ENCODE measurements at places on chromosomes 1 and 21. TPM values are rescaled to one million over a fixed set of nuclear protein-coding genes. Genes with fewer than 3 reads are reported as not detected.

DNA sequence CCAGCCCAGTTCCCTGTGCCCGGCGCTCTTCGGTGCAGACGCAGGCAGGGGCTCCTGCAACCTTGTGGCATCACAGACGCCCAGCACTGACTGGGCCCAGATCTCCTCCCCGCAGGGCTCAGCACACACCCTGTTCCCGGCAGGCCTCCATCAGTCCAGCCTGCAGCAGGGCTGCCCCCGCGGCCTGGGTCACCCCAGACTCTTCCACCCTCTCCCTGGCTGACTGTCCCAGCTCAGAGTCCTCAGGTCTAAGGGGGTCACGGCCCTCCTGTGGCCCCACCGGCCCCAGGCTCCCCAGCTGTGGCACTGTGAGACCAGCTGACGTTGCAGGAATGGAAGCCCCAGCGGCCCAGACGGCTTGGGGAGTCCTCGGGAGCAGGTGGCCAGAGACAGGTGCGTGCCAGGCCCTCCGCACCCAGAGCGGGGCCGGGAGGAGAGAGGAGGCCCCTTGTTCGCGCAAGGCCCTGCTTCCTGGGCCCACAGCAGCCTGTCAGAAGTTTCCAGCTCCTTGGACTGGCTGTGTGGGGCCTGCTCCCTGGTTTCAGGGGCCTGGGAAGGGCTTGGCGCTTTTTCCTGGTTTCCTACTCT is 4.2 kb downstream of the B3GALT6 start:
- DNase-seq: no peak

DNA sequence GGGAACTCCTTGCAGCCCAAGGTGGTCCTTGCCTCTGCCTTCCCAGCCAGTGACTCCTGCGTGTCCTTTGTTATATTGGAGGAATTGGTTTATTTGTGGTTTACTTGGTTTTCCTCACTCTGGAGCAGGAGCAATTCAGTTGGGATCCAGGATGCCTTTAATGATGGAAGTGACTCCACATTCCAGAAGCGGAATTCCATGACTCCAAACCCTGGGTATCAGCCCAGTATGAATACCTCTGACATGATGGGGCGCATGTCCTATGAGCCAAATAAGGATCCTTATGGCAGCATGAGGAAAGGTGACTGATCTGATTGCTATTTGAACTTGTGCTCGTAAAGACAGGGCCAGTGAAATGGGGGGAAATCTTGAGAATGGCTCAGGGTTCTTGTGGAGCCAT is 15.1 kb upstream of the PIGV start:
- DNase-seq: no peak

GRCh38 chr1:160835751-160836150 is 26.9 kb downstream of the CD244 start:
- no peak for DNase-seq

- DNase-seq: no peak
Measured at GRCh38 chr1:149843431-149844041, 55.8 kb upstream of the BOLA1 start.

GRCh38 chr1:7991504-7992440 is 30.3 kb downstream of the PARK7 start:
- DNase-seq: no peak

DNA sequence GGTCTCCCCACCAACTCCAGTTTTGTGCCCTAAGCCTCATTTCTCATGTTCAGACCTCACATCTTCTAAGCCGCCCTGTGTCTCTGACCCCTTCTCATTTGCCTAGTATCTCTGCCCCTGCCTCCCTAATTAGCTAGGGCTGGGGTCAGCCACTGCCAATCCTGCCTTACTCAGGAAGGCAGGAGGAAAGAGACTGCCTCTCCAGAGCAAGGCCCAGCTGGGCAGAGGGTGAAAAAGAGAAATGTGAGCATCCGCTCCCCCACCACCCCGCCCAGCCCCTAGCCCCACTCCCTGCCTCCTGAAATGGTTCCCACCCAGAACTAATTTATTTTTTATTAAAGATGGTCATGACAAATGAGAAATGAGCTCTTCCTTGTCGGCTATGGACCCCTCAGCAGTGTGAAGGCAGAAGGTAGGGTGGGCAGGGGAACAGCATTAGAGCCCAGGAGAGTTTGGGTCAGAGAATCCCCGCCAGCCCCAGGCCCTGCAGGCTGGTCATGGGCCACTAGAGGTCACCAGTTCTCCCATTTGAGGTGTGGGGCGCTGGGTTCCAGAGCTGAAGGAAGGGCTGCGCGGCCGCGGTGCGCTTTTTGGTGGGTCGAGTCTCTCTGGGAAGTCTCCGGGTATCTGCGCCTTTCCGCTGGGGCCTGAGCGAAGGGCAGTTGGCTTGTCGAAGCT is 11.5 kb downstream of the ADAMTSL4 start:
- peak; percentile 91 for DNase-seq

GRCh38 chr1:235426680-235427079 is 59.5 kb downstream of the TBCE start:
- no peak for DNase-seq

- no peak for DNase-seq
Measured at GRCh38 chr1:198873696-198874230, 234.9 kb downstream of the PTPRC start.

The OR6K3 gene
- not detected for total RNA-seq

The B3GALT6 gene
- total RNA-seq: 10.2 TPM

The IFNLR1 gene
- total RNA-seq: 4.0 TPM

The KCNQ4 gene
- total RNA-seq: 0.66 TPM

All from pancreas (tissue), 10 donors.